ENCODE measurements at places on chromosomes 2 and 18.

DNA sequence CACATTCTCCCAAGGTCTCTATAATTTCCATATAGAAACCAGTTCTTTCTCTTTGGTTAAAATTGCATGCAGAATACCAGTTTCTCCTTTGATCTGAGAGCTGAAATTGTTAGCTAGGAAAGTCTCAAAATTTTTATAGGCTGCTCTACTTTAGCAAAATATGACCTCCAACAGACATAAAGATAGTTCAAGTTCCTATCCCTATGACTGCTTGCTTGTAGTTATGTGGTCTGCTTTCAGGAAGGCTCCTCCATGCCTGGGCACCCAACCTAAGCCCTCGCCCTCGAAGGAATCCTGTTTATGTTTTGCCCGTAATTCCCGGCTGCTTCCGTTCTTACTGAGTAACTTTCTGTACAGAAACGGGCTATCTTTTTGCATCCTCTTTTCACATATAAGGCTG lies 28.0 kb upstream of the LTBP1 start:
- no peak for DNase-seq

DNA sequence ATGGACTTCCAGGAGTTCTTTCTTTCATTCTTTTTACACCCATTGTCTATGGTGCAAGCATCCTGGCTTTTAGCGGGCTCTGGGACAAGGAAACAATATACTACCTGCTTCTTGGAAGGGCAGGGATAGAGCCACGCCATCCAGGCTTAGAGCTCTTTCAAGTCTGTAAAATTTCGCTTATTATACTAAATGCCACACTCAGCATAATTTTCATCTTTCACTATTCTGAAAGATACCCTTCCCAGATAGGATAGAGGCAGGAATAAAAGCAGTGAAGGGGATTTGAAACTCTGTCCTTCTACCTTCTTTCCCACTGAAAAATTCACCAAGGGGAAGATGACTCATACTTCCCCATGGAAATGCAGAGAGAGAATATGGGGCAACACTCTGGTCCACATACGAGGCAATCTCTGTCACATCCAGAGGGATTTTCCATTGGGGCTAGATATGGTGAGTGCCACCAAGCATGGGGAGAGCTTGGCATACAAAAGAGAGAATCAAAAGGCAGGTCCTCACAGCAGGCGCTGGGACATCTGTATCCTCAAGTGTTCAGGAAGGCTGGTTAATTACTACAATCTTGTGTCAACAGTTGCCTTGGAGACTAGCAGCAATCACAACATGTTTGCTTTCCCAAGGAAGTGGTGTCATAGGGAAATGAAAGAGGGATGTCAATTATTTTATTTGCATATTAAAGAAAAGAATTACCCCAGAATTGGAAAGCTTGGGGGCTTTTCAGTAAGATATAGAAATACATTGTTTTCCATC lies 127.6 kb downstream of the TDRD15 start:
- DNase-seq = no peak

GRCh38 chr2:230696670-230697069 lies 16.0 kb upstream of the CAB39 start:
- no peak for DNase-seq

DNA sequence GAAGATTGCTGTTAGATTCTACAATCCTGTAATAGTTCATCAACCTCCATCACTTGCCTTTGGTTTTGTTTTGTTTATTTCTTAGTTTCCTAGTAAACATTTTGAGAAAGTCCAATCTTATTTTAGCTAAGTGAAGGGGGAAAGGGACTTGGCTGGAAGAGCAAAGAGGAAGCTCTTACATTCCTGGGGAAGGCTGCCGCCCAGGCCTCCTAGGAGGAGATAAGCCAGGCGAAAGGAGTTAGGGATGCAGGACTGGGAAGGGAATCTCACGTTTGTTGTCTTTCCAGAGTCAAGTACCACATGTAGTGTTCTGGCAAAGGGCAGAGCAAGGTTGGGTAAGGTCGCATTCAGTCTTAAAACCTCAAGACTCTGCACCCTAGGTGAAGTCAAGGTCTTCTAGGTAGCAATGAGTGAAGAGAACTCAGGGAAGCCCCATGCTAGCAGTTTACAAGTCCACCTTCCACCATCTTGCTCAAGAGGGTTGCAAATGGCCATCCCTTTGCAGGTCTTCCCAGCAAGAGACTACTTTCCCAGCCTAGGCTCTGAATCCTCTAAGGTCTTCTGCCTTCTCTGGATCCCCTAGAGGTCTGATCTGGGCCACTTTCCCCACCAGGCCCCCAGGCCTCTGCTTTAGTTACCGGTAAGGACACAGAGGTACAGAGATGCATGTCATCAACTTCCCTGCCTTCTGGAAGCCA lies 320.7 kb downstream of the CYP26B1 start:
- no peak for DNase-seq

DNA sequence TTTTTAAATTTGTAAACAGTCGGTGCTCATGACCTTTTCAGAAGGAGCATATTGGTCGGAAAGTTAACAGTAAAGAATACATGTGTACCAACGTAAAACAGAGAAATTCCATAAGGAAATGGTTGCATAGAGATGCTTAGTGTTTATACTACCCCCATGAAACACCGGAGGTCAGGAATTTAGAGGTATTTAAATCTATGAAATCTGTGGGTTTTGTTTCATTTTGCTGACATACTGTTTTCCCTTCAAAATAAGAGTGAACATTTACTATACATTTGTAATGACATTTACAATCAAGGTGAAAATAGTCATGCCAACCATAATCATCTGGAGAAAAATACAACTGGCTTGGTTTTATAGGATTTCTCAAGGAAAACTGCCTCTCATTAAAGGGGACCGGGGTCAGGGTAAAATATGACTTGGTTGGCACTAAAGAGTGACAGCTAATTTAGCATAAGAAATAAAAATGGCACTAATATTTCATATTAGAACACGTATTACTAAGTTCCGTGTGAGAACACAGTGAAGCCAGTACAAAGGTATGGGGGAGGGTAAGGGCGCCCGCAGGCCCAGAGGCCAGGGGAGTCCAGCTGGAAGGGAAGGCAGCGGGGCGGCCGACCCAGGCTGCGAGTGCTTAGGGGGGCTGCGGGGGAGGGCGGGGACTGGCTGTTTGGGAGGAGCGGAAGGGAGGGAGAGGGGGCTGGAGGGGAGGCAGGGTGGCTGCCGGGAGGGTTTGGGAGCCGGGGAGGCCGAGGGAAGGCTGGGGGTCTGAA lies 1.1 kb upstream of the RNU4ATAC start:
- peak; percentile 75 for DNase-seq

GRCh38 chr2:3265471-3265870 lies 112.1 kb downstream of the EIPR1 start:
- no peak for DNase-seq

DNA sequence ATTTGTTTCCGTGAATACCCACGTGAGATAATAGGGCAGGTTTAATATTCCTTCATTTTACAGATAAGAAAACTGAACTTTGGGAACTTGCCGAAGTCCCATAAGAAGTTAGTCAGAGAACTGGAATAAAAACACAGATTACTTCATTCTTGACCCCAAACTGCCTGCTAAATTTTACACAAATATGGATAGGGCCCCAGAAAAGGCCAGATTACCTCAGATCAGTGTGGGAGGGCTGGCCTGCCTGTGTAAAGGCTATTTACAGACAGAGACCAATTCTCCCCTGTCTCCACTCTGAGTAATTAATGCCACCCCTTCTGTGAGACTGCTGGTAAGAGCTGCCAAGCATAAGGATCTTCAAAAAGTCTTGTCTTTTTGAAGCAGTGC lies 139.2 kb downstream of the MGAT5 start:
- no peak for DNase-seq

GRCh38 chr2:3666613-3666975 lies 8.6 kb downstream of the ALLC start:
- no peak for DNase-seq

DNA sequence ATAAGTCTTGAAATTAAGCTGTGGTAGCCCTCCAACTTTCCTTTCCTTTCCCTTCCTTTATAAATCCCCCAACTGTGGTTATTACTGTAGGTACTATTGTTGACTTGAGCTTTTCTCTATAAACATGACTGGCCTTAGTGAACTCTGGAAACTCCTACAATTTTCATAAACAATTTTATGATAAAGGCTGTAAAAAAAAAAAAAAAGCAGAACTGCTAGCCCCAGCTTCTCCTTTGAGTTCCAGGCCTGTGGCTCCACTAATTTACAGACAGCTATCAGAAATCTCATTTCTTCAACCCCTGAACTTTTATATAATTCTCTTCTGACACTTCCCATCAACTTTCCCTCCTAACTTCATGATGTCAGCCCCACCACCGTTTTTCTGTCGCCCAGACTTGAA lies 174.3 kb downstream of the IKZF2 start:
- DNase-seq = no peak

- no peak for DNase-seq
These were observed 1318.5 kb upstream of the CELF4 start for GRCh38 chr18:38884050-38884449.

GRCh38 chr2:215537611-215538010 lies 101.7 kb upstream of the FN1 start:
- DNase-seq = no peak

DNA sequence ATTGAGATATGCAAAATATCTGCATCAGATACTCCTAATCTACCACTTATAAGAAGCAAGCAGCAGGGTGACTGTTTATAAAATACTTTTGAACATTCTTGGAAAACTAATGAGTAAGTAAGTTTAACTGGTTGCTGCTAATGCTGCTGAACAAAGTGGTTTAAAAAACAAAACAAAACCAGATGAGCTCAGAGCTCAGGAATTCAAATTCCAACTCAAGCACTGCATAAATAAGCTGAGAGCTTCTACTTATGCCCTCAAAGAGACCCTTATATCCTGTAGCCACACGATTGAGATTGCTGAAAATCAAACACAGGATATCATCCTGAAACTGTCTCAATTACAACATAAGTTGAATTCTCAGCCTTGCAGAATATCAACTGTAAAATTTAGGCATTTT lies 62.3 kb upstream of the NYAP2 start:
- no peak for DNase-seq

GRCh38 chr2:132766573-132766972 lies 96.6 kb upstream of the LYPD1 start:
- DNase-seq = no peak

DNA sequence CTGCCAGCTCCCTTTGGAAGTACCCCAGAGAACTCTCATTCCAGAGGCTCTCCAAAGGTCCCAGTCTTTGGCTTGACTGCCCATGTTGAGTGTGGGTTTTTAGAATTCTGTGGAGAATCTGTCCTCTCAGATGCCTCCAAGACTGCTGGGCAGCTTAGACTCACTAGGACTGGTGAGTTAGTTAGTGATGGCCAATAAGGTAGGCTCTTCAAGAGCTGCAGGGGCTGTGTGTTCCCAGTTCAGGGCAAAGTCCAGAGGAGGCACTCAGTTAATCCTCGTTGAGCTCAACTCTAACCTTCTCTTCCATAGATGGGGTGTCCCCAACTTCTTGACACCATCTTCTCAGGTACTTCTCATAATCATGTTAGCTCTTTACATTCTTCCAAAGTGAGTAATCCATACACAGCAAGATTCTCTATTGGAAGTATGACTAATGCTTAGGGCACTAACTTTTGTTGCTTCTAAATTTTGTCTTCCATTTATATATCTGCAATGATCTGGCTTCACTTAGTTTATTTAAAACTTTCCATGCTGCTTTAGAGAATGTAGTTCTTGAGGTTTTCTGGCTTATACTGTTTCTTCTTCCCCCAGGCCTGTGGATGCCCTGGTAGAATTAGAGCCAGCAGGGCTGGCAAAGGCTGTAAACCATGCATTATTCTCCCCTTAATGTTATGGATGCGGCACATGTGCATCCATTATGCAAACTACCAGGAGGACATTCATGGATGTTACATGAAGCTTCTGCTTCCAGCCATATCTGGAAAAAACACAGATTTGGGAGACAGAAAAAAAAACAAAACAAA lies 88.9 kb downstream of the POLE4 start:
- no peak for DNase-seq

DNA sequence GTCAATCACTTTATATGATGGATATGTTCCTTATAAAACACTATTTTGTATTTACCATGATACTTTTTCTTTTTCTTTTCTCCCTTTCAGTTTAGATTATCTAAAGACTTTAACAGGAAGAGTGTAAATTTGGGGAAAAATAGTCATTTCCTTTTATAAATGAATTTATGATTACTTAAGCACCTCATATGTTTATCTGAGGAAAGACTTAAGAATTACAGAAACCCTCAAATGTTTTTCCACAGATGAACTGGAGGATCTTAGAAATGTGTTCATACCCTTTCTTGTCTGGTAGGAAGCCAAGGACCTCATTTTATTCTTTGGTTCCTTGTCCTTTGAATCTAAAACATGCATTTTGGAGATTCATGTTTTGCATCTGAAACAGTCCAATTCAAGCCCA lies 36.7 kb downstream of the MAPRE2 start:
- no peak for DNase-seq

DNA sequence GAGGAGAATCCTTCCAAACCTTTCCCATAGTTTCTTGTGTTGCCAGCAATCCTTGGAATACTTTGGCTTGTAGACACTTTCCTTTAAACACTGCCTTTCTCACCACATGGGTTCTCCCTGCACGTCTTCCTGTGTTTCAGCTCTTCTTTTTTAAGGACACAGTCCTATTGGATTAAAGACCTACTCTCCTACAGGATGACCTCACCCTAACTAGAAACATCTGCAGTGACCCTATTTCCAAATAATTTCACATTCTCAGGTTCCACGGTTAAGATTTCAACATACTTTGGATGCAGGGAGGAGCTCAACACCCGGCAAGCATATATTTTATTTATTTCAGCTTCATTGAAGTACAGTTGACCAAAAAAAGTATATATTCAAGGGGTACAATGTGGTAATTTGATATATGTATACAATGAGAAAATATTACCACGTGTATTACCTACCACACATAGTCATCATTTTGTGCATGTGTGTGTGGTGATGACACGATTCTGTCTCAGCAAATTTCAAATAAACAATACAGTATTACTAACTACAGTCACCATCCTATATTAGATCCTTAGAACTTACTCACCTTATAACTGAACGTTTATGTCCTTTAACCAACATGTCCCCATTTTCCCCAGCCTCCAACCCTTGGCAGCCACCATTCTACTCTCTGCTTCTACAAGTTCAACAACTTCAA lies 745.0 kb downstream of the CBLN2 start:
- DNase-seq = no peak

DNA sequence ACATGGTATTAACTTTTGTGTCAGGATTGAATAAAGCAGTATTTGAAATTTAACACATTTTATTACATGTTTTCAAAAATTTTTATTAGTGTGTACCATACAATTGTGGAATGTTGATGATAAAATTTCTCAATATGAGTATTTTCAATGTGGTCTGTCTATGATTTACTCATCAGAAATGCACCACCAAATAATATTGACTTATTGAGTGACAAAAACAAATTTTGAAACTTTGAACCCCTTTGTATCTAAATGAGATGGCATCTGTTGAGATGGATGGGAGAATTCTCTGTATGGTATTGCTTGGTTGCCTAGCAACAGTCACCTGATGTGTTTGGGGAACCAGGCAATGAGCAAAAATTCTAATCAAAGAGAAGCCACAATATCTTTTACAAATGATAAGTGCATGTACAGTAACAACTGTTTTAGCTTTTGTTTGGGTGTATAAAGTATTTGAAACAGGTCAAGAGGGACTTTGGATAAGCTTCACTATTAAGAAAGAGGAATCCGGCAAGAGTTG lies 400.1 kb downstream of the CCDC85A start:
- DNase-seq = no peak

- no peak for DNase-seq
These were observed 297.1 kb upstream of the SESTD1 start for GRCh38 chr2:179561702-179562101.
